ENCODE measurements at places on chromosomes 12 and 14.

DNA sequence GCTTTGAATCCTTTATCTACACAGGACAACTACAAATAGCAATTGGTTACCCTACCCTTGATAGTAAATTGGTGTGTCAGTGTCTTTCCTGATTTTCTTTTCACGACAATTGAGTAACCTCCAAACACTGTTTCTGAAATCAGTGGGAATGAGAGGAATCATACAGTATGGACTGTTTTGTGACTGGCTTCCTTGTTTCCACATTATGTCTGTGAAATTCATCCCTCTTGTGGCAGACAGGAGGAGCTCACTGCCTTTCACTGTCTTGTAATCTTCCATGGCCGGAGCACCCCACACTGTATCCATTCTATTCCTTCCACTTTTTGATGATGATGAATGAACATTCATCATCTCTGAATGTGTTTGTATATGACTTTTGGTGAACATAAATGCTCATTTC lies 164.0 kb upstream of the PZP start:
- DNase-seq, result no peak

GRCh38 chr14:82636426-82636825 lies 1102.8 kb upstream of the SEL1L start:
- no peak for DNase-seq

DNA sequence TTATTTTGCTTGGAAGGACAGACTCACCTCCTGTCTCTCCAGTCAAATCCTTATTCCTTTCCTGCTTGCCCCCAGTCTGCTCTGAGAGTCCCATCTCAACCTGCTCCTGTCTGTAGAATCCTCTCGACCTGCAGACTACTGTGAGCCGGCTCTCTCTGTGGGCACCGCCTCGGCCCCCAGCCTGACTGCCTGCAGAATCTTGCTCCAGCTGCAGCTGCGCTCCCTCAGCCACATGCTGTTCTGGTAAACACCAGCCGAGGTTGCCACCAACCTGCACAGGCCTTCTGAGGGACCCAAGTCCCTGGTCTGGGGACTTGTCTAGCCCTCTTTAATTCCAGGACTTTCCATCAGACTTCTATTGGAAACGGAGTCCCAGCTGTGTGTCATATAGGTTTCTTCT lies 44.8 kb upstream of the PRMT8 start:
- no peak for DNase-seq

DNA sequence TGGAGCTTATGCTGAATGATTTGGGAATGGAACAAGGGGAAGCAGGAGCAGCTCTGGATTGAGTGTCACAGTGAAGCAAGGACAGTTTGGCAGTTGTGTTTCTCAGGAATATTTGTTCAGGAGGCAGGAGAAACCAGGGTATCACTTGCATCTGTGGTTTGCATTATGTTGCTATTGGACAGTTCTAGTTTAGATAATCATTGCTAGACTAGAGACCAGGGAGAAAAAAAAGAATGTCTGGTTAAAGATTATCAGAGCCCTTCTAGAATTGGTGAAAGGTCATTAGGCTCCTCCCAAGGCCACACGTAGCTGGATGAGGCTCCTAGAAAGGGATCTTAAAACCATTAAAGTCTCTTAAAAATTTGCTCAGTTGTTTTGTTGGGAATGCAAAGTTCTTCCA lies 17.0 kb upstream of the SRSF5 start:
- DNase-seq, result no peak

DNA sequence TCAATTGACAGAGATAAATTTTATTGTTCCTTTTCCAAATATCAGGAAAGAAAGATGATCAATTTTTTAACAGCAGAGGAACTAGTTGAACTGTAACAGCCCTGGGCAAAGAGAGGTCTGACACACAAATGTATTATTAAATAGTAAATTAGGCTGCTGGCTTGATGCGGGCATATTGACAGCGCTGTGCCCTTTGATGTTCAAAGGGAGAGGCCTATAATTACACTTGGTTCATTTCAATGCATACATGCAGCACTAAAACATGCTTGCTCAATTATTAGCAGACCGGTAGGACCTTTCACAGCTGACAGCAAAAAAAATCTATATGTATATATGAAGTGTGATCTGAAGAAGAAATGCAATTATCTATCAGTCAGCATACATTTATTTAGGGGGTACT lies 219.8 kb downstream of the SLC2A13 start:
- DNase-seq, result no peak

- no peak for DNase-seq
Measured at GRCh38 chr12:124625867-124626675, 58.7 kb upstream of the NCOR2 start.

GRCh38 chr12:82996168-82996812 lies 309.6 kb downstream of the TMTC2 start:
- no peak for DNase-seq

DNA sequence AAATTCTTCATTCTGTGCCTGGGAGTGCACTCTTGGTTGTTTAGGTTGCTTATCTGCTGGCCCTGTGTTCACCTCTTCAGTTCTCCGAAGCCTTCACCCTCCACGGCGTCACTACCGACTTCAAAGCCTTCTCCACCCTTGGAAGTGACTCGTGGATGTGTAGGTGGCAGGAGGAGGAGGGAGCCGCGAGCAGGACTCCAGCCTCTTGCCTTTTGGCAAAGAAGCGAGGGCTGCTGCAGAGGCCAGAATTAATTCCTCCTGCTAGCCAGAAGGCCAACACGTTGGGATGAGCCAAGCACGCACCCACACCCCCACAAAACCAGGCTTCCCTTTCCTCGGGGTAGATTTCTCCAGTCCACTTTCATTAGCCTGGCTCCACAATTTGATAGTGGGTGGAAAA lies 86.5 kb downstream of the TBX5 start:
- no peak for DNase-seq

DNA sequence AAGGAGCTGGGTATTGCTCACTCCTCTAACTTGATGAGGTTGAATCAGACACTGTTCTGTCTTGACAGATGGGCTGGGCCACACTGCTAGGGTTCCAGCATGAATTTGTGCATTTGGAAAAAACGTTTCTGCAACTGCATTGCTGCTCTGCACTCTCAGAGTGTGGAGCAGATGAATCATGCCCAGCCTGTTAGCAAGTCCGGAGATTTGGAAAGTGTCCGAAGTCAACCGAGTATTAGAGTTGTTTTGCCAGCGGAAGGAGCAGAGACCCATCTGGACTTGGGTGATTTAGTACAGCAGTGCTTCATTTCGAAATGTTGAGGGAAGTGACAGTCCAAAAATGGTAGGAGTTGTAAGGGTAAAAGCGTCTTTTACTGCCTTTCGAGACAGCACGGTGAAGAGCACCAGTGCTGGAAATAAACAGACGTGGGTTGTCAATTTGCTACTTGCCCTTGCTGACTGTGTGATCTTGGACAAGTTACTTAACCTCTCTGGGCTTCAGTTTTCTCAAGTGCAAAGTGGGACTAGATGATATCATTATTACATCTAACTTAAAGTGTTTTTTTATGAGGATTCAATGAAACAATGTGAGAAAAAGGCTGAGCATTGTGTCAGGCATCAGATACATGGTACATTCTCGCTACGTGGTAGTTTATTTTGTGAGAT lies 139.5 kb downstream of the CHST11 start:
- DNase-seq, result no peak

- no peak for DNase-seq
Measured at GRCh38 chr14:101232340-101233020, 328.8 kb upstream of the DIO3 start.

GRCh38 chr12:50568338-50569091 lies 63.7 kb downstream of the DIP2B start:
- DNase-seq, result no peak

DNA sequence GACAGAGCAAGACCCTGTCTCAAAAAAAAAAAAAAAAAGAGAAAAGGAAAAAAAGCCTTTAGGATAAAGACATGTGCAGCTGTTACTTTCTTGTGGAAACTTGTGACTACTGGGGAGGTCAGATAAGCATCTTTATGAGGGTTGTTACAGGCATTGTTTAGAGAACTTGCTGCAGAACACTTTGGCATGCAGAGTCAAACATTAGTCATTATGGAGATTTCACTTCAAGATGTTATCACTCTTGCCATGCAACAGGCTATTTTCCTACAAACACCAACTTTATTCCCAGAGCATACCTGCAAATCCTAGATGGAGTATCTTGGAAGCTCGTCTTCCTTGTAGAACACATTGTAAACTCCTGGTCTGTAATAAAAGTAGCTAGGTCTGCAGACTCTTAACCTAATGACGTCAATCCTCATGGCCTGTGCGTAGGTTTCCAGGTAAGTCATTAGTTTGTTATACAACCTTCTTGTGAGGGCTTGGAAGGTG lies 36.3 kb upstream of the WDR89 start:
- DNase-seq, result no peak

DNA sequence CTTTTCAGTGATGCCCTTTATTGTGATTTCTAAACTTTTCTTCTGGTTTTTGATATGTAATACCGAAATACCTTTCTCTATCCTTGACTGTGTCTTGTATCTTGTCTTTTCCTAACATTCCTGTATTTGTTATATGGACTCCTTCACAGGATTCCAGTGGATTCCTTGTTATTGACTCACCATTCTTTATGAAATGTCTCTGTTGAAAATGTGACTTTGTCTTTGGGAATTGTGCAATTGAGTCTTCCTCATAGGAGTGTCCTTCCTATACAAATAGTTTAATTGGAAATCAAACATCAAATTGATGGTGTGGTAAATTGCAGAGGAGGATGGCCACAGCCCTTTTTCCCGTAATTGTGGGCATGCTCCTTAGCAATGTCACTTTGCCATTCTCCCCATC lies 296.6 kb upstream of the KITLG start:
- DNase-seq, result no peak

GRCh38 chr12:69524755-69525469 lies 54.7 kb downstream of the FRS2 start:
- no peak for DNase-seq

- DNase-seq, result no peak
Measured at GRCh38 chr12:107145397-107145796, 52.0 kb upstream of the CRY1 start.

DNA sequence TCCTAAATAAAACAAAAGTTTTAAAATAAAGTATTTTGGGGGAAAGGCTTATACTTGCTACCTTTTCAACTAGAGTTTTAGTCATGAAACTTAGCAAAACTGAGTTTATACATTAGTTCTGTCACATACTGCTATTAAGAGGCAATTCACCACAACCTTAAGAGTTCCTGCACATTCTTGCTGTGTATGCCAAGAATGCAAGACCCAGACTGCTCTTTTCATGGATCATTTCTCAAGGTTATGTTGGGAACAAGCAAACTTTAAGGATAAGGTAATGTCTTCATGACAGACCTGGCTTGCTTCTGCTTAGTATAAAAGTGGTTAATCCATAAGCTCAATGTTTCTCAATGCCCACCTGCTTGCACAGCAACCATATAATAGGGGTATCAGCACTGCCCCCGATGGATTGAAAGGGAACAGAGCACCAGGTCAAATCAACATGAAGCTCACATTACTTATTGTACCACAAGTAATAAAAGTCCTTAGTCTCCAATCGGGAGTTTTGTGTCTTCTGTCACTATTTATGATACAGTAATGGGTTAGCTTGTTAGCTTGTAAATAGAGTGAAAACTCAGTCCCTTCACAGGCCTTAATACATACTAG lies 67.6 kb downstream of the KIF21A start:
- no peak for DNase-seq

GRCh38 chr12:103198499-103198898 lies 241.0 kb downstream of the ASCL1 start:
- DNase-seq, result no peak
